ENCODE measurements at places on chromosomes 12 and 14.

DNA sequence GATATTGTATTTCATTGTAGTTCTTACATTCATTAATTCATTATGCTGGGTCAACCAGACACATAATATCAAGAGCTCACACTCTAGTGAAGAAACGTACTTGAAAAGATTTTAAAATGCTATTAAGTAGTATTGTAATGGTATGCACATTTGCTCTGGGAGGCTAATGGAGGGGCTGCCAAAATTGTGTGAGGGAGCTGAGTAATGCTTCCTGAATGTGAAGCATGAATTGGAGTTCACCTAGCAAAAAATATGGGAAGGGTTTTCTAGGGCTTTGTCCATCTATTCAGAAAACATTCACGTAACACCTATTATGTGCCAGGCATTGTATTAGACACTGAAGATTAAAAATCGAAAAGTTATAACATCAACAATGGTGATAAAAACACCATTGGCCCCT is 403.8 kb upstream of the PDE3A start:
- DNase-seq = no peak

- DNase-seq = no peak
Measured at GRCh38 chr12:74671421-74671820, 133.8 kb downstream of the ATXN7L3B start.

DNA sequence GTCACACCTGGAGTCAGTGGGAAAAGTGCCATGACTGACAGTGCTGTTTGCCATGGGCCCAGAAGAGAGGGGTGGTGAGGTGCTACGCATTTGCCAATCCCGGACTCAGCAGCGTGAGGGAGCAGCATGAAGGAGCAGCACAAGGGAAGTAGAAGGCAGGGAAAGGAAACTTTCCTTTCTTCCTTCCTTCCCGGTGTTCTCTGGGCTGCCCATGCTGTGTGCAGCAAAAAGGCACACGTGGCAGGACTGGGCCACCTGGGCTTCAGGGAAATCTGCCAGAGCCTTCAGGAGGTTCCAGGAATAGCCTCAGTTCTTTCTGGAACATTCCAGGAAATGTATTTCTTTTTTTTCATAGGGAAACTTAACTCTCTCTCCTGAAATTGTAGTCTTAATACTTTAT is 23.0 kb downstream of the TRIM9 start:
- DNase-seq = no peak

- DNase-seq = peak; percentile 15
Measured at GRCh38 chr14:62592877-62593276, 452.4 kb downstream of the KCNH5 start.

DNA sequence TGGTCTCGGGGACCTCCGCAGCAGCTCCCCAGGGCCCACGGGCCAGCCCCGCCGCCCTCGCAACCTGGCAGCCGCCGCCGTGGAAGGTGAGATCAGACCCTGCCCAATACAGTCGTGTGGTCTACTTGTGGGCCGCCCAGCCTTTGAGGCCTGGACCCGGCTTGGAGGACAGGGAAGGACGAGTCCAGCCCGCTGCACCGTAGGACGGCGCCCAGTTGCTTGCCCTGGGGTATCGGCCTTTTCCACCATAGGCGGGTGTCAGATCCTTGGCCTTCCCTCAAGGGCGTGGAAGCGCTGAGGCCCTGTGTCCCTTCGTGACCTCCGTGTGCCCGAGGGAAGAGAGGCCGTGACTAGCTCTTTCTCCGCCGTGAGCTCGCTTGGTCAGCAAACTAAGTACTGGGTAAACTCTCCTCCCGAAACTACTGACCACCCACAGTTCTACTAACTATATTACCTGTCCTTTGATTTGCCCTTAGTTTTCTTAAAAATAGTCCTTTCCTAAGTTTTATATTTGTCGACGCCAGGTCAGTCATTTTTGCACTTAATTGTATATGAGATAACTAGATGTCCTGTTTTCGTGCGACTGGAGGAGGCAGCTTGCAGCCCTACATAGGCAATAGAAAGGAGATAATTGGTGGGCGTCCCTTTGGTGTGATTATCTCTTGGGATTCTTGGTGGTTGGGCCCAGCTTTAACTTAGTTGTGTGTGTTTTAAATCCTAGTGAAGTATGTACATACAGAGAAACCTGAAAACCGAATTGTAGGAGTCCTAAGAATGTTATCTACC is 757 bp downstream of the SLC25A3 start:
- DNase-seq = peak; percentile 8

DNA sequence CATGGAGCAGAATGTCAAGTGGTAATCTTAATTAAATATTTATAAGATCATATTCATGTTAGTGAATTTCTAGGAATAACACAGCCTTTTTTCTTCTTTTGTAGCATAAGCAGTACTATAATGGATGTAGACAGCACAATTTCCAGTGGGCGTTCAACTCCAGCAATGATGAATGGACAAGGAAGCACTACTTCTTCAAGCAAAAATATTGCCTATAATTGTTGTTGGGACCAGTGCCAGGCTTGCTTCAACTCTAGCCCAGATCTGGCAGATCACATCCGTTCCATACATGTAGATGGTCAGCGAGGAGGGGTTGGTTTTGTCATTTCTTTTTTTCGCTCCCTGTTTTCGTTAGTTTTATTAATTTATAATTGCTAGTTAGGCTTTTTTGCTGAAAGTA is 23.1 kb downstream of the AEBP2 start:
- no peak for DNase-seq

- no peak for DNase-seq
Measured at GRCh38 chr14:104656014-104656714, 33.3 kb upstream of the INF2 start.
